Kidney tubule cell (primary cell): ENCODE measurements at places on chromosomes 1 and 21.

GRCh38 chr1:12678350-12678749 lies 34.5 kb downstream of the AADACL4 start:
- no peak for DNase-seq

- DNase-seq = peak; percentile 99
Measured at GRCh38 chr1:96362623-96363022, 359.0 kb upstream of the PTBP2 start.

DNA sequence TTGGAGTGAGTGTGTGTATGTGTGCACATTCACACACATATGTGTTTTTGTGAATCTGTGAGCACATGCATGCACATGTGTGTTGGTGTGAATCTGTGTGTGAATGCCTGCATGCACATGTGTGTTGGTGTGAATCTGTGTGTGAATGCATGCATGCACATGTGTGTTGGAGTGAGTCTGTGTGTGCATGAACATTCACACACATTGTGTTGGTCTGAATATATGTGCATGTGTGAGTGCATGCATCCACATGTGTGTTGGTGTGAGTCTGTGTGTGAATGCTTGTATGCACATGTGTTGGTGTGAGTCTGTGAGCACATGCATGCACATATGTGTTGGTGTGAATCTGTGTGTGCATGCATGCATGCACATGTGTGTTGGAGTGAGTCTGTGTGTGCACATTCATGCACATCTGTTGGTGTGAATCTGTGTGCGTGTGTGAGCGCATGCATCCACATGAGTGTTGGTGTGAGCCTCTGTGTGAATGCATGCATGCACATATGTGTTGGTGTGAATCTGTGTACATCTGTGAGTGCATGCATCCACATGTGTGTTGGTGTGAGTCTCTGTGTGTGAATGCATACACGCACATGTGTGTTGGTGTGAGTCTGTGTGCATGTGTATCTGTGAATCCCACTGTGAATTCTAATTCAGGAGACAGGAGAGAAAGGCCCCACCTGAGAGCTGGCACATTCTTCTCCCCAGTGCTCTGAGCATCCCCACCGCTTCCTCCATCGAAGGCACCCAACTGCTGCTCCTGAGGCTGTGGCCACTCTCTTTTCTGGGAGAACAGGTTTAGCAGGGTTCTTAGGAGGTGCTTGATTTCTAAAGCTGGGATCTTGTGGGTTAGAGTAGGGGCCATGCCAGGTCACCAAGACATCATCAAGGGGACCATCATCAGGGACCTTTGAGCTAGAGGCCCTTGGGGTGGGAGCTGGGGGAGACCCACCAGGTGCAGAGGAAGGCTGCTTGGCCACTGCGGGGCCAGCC lies 117.5 kb upstream of the ARHGEF16 start:
- no peak for DNase-seq

DNA sequence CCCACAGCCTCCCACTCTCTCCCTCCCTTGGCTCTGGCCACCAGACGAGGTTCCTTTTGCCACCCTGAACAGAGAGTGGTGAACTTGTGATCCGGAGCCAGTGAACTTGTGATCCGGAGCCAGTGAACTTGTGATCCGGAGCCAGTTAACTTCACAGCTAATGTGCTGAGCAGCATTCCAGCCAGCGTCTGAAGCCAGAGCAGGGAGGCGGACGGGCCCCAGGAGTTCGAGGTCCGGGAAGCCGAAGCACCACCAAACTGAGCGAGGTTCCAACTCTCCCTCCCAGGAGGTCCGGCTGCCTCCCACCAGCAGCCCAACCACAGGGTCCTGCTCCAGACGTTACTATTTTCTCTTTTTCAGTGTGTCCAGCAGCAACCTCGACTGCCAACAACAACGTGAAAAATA lies 85.8 kb downstream of the SYF2 start:
- DNase-seq = peak; percentile 22

GRCh38 chr1:1920608-1921458 lies 1.8 kb upstream of the TMEM52 start:
- no peak for DNase-seq
